CD8-positive, alpha-beta T cell (primary cell): ENCODE measurements at places on chromosomes 1 and 21.

DNA sequence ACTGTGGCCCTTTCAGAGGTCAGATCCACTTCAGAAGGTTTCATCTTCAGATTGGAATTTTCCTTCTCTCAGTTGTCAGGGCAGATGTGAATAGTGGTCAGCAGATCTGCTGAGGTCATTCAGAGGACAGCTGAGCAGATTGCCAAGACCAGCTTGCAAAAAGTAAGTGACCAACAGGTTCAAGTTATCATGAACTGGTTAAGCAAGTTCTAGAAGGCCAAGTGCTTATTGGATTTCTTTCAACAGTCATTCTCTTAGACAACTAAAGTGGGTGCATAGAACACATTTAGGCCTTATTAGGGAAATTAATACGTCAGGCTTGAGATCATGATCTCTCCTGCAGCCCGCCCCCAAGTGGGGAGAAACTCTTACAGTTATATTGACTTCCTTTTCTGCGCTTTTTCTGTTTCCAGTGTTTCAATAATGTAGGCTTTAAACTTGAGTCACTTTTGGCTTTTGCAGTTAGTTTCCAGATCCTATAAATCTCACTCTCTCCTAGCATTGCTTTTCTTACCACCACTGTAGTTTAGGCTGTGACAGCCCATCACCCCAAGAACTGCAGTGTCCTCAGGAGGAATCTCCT, 96.4 kb downstream of the C1orf21 start:
- no peak for DNase-seq

DNA sequence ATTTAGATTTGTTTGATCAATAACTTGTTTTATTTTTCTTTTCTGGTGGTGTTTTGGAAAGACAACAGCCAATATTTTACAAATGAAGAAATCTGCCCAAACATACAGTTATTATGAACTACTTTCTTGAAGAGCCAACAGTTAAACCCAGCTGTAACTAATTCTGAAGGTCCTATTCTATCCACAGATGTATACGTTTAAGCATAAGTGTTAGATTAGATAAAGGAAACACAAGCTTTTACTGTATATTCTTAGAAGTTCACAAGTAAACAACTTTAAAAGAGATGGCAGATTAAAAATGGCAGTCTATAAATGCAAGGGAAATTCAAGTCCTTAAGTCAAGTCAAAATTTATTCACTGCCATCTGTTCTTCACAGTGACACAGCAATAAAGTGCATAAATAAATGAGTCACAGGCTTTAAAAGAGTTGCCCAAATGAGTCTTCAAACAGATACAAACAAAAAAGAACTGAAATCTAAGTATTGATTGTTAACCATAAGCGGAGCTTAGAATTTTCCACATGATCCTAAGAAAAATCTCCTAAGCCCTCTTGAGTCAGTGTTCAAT, 49.9 kb upstream of the KCNH1 start:
- DNase-seq, result no peak

- no peak for DNase-seq
Measured at GRCh38 chr1:230270185-230270558, 156.0 kb downstream of the PGBD5 start.

GRCh38 chr1:145956781-145957442, 905 bp downstream of the LIX1L start:
- DNase-seq, result no peak

GRCh38 chr1:247119600-247120407, 15.6 kb upstream of the ZNF669 start:
- no peak for DNase-seq

GRCh38 chr21:45125357-45125756, 51.0 kb downstream of the ADARB1 start:
- DNase-seq, result no peak

GRCh38 chr1:53408013-53408754, 51.0 kb upstream of the DMRTB1 start:
- no peak for DNase-seq

GRCh38 chr1:205061227-205061626, 18.2 kb downstream of the CNTN2 start:
- no peak for DNase-seq

GRCh38 chr1:152170287-152170905, 11.4 kb upstream of the RPTN start:
- no peak for DNase-seq

GRCh38 chr1:34800214-34800613, 7.4 kb downstream of the GJA4 start:
- no peak for DNase-seq

DNA sequence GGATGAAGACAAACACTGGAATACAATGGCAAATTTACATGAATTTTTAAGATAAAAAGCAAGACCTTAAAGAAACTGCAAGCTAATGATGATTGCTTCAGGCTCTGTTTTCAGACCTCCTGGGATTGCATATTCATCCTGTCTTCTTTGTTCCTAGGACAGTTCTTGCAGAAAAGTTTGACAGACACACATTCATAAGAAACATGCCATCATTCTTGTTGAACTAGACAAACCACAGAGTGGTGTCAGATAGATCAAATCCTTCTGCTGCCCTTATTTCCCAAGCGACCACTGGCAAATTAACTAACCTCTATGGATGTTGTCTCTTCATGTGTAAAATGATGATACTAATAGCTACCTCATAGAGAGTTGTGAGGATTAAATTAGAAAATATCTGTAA, 181.3 kb downstream of the KCTD3 start:
- no peak for DNase-seq
